Epithelial cell of proximal tubule (primary cell): ENCODE measurements at places on chromosomes 6 and 20.
A peak's percentile ranks its signal among the peaks of the same experiment; 100 is the strongest.

GRCh38 chr6:104940893-104941728 lies 15.8 kb upstream of the LIN28B start:
- no peak for DNase-seq

GRCh38 chr6:36858407-36858981 lies 16.1 kb downstream of the PPIL1 start:
- DNase-seq = no peak

- DNase-seq = peak; percentile 71
Measured at GRCh38 chr6:151254451-151255081, 14.8 kb downstream of the AKAP12 start.

DNA sequence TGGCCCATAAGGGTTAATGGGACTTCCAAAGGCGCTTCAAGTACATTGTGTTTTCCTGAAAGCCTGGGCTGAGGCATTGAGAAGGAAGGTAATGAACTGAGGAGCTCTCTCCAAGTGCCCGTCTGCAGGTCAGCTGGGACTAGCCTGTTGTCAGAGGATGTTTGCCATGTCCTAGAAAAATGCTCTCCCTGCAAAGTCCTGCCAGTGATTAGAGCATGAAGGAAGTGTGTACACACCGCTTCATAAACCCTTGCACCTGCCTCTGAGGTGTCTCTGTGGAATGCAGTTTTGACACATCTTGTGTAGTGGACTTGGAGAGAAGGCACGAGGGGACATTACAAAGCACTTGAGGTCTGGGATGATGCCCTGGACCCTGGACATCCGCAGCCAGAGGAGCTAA lies 506.7 kb downstream of the KIF16B start:
- no peak for DNase-seq

DNA sequence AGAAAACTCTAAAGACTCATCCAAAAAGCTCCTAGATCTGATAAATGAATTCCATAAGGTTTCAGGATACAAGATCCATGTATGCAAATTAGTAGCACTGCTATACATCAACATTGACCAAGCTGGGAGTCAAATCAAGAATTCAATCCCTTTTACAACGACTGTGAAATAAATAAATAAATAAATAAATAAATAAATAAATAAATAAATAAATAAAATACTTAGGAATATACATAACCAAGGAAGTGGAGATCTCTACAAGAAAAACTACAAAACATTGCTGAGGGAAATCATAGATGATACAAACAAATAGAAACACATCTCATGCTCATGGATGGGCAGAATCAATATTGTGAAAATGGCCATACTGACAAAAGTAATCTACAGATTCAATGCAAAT lies 132.0 kb upstream of the NRSN1 start:
- no peak for DNase-seq

- DNase-seq = no peak
Measured at GRCh38 chr6:144756469-144756868, 471.3 kb downstream of the UTRN start.

GRCh38 chr6:3805448-3806123 lies 43.6 kb upstream of the FAM50B start:
- DNase-seq = no peak

- peak; percentile 89 for DNase-seq
Measured at GRCh38 chr6:127518710-127519468, at the start of gene MTCL3. Gene MTCL3 (minus strand): TSS chr6:127519335.

DNA sequence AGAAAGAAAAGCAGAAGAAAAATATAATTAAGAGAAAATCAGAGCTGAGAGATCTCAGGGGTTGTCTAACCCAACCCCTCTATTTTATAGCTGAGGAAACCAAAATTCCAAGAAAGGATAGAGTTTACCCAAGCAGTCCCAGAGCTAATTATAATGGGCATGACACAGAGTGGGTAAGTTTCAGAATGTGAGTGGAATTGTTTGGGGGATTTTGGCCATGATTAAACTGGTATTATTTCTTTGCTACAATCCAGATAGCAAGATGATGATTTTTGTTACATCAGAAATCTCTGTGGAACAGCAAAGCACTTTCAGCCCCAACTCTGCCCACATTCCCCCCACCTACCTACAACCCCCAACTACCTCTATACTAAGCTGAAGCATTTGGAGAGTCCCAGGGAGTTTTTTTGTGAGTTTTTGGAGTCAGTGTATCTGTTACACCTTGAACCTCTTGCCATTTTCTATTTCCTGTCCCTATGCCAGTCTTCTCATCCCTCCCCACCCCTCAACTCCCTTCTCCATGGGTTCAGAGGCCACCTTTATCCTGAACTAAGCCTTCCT lies 24.7 kb downstream of the POFUT1 start:
- DNase-seq = no peak

GRCh38 chr6:25387483-25387882 lies 108.3 kb downstream of the CARMIL1 start:
- DNase-seq = no peak
